ENCODE measurements at places on chromosomes 5 and 9.

DNA sequence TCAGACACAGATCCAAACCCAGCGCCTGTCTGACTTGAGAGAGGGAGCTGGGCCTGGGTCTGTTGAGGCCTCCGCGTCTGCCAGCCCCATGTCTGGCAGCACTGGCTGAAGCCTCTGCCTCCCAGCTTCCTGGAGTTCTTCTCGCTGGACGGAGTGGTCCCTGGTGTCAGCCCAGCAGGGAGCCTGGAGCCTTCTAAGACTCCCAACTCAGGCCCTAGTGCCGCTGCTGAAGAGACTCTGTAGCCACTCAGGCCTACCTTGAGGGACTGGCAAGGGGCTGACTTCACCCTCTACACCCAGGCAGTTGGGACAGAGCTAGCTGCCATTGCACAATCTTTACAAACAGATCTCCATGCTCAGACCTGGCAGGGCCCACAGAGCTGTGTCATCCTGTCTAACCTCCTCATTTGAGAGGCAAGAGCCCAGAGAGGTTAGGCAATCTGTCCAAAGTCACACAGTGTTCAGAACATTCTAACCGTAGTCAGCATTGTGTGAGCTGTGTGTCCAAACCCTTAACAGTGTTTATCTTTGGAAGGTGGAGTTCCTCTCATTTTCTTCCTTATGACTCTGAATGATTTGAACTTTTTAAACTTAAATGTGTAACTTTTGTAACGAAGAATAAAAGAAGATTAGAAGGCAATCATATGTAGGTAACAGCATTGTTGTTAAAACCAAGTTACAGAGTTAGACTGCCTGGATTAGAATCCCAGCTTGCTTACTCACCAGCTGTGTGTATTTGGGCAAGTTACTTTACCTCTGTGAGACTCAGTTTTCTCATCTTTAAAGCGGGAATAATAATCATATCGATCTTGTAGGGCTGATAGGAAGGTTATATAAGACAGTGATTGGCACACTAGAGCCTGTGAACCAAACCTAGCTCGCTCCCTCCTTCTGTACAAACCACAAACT, 4.6 kb upstream of the DUSP1 start:
- DNase-seq: no peak

DNA sequence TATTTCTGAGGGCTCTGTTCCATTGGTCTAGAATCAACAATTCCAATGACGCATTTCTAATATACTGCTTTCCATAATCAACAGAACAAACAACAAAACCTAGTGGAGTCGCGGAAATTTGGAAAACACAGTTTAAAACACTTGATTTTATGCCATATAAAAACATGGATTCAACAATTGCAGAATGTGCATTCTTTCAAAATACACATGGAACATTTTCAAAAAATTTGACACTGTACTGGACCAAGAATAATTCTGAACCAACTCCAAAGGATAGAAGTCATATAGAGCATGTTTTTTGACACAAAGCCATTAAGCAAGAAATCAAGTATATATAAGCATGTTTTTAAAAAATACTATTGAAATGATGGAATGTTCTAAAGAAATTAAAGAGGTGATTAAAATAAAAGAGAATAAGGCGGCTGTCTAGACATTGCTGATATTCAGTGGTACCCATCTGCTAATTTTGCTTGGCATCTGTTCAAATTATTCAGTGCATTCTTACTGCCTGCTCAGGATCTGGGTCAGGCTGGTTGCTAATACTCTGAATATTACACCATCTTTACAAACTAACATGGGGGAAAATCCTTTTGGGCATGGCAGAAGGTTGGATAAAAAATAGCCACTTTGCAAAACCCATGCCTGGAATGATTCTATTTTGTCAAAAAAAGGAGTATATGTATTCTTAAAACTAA, 221.3 kb downstream of the NPR3 start:
- no peak for DNase-seq

DNA sequence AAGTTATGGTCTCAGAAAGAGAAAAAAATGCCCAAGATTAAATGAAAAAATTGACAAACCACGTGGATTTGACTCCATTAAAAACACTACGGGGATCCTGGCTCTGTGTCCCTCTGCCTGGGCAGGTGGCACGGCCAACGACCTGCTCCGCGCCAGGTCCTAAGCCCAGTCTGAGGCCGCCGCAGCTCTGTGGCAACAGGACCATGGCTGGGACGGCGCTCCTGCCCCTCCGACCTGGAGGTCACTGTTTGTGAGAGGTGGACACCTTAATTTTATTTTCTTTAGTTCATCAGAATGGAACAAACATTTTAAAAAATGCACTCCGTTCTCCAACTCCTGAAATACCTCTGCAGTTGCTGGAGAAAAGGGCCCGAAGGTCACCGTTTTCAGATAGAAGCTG, 369.4 kb downstream of the CDH9 start:
- no peak for DNase-seq

DNA sequence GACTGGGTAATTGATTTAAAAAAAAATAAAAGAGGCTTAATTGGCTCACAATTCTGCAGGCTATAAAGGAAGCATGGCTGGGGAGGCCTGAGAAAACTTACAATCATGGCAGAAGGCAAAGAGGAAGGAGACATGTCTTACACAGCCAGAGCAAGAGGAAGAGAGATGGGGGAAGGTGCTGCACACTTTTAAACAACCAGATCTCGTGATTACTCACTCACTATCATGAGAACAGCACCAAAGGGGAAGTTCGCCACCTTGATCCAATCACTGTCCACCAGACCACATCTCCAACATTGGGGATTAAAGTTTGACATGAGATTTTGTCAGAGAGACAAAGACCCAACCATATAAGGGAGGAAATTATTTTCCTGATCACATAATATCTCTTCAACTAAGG, 138.8 kb upstream of the NR4A3 start:
- no peak for DNase-seq

- peak; percentile 72 for DNase-seq
These were observed 265.5 kb downstream of the CWC27 start for GRCh38 chr5:65034029-65034812.

All from OCI-LY7 (cell line).